Caco-2 (cell line): ENCODE measurements at places on chromosomes 16 and 17. TPM values are rescaled to one million over a fixed set of nuclear protein-coding genes. Genes with fewer than 3 reads are reported as not detected.

GRCh38 chr17:19370493-19370960, 7.8 kb upstream of the MAPK7 start:
- no peak for DNase-seq

DNA sequence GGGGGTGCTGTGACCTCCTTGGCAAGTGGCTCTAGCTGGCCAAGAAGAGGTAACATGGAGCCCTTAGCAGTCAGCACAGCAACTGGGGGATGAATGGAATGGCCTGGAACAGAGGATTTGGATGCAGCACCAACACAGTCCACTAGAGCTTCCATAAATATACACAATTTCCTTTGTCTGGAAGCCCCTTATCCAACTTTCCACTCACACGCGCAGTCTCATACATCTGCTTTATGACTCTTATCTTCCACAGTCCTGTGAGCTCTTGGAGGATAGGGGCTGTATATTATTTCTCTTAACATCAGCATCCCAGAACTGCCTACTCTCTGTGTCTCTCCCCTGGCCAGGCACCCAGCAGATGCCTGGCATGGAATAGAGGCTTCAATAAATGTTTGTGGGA, 235.6 kb upstream of the MAF start:
- no peak for DNase-seq

GRCh38 chr16:8756755-8757154, 40.7 kb downstream of the TMEM186 start:
- DNase-seq, result no peak

Gene OTOP3
- not detected in 2 replicates for total RNA-seq

Gene PVALEF
- 0.58 TPM in 1 of 2 replicates, not detected in the other for total RNA-seq

DNA sequence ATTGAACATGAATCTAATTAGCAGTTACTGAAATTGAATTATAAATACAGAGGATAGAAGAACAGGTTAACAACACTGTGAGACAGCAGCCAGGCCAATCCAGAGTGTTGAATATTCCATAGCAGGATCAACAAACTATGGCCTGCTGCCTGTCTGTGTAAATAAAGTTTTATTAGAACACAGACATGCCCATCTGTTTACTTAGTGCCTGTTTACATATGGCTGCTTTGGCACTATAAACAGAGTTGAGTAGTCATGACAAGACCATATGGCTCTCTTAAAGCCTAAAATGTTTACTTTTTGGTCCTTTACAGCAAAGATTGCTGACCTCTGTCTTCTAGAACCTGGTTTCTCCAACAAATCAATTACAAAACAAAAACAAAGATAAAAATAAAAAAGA, 115.4 kb upstream of the CDC42EP4 start:
- DNase-seq, result no peak

GRCh38 chr17:43025290-43025657, 243 bp downstream of the RND2 start:
- DNase-seq, result no peak

GRCh38 chr17:70644096-70644495, 474.8 kb downstream of the KCNJ2 start:
- DNase-seq, result no peak

DNA sequence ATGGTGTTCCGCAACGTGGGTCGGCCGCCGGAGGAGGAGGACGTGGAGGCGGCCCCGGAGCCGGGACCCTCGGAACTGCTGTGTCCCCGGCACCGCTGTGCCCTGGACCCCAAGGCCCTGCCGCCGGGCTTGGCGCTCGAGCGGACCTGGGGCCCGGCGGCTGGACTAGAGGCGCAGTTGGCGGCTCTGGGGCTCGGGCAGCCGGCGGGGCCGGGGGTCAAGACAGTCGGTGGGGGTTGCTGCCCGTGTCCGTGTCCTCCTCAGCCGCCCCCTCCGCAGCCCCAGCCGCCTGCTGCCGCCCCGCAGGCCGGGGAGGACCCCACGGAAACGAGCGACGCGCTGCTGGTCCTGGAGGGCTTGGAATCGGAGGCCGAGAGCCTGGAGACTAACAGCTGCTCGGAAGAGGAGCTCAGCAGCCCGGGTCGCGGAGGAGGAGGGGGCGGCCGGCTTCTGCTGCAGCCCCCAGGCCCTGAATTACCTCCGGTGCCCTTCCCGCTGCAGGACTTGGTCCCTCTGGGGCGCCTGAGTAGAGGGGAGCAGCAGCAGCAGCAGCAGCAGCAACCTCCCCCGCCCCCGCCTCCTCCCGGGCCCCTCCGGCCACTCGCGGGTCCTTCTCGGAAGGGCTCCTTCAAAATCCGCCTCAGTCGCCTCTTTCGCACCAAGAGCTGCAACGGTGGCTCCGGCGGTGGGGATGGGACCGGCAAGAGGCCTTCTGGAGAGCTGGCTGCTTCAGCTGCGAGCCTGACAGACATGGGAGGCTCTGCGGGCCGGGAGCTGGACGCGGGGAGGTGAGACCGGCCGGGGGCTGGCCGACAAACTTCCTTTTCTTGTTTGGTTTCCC, 821 bp downstream of the SOCS7 start:
- DNase-seq, result no peak

Gene SLC35G6
- total RNA-seq, result not detected in 2 replicates

- no peak for DNase-seq
Observed at GRCh38 chr17:48578616-48579470, 693 bp upstream of the HOXB4 start.

DNA sequence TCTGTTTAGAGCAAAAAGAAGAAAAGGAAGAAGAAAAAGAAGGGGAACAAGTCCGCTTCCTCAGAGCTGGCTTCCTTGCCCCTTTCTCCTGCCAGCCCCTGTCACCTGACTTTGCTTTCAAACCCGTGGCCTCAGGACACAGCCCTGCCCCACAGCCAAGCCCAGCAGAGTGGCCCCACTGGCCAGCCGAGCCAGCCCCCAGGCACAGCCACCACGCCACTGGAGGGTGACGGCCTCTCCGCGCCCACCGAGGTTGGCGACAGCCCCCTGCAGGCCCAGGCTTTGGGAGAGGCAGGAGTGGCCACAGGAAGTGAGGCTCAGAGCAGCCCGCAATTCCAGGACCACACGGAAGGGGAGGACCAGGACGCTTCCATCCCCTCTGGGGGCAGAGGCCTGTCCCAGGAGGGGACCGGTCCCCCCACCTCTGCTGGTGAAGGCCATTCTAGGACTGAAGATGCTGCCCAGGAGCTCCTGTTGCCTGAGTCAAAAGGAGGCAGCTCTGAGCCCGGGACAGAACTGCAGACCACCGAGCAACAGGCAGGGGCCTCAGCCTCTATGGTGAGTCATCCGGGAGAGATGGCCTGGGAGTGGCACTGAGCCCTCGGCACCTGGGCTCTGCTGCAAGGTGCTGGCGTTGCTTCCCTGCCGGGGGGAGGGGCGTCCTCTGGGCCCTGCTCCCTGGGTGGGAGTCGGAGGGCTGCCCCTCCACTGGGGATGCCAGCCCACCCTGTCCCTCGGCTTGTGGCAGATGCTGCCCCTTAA, 27.3 kb downstream of the RNF213 start:
- DNase-seq, result no peak

GRCh38 chr17:61419496-61420046, 19.9 kb downstream of the TBX2 start:
- DNase-seq, result no peak

Gene KRTAP4-5
- total RNA-seq, result not detected in 2 replicates

- DNase-seq, result no peak
Observed at GRCh38 chr16:67206838-67207248, 7.9 kb downstream of the ELMO3 start.
